ENCODE measurements at places on chromosomes 4 and X.

DNA sequence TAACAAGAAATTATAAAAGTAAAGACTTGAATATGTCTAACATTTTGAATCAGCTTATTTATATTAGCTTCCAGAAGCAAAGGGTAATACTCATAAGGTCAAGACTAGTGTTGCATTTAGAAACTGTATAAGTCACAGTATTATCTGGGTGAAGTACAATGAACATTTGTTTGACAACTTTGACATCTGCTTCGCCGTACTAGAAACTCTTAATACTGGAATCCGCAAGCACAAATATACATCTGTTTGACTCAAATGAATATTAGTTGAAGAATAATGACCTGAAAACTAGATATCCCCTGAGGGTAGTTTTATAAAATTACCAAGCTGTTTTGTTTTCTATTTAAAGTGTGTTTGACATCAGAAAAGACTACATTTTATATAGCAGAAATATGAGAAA lies 135.4 kb upstream of the ATOH1 start:
- no peaks in the 10 kb centered on the region for H3K4me1 ChIP-seq
- no peak for DNase-seq
- H3K36me3 ChIP-seq: no peaks in the 10 kb centered on the region
- H3K27ac ChIP-seq: no peak overlapping the region
- no peak overlapping the region for H3K4me3 ChIP-seq
- H3K27me3 ChIP-seq: no peaks in the 10 kb centered on the region

DNA sequence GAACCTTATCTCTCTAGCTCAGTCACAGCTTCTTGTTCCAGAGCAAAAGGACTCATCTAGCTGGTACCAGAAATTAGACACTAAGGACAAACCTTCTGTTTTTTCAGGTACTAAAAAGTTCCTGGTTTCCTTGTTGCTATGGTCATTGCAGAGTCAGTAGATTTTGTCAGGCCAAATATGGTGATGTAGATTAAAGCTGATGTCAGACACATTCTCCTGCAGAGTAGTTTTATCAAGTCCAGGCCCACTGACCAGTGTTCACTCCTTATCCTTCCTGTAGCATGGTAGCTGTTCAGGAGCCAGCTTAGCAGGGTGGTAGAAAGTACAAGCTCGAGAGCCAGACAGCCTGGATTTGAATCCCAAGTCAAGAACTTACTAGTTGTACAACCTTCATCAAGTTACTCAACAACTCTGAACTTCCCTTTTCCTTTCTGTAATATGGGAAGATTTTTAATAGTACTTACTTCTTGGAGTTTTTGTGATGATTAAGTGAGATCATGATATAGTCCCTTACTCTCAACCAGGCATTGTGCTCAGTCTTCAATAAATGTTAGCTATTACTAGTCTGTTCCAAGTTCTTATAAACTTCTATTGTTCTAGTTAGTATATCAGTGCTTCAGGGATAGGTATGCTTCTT lies 17.9 kb downstream of the OCRL start:
- H3K27me3 ChIP-seq: no peaks in the 10 kb centered on the region
- no peaks in the 10 kb centered on the region for H3K4me1 ChIP-seq
- H3K4me3 ChIP-seq: no peak overlapping the region
- no peak overlapping the region for H3K27ac ChIP-seq
- no peak for DNase-seq
- peaks cover 12% of the 10 kb centered on the region for H3K36me3 ChIP-seq

- no peaks in the 10 kb centered on the region for H3K4me1 ChIP-seq
- no peak for DNase-seq
- no peak within 1 kb of the TSS for H3K4me3 ChIP-seq
- H3K27me3 ChIP-seq: peaks cover 6% of the 10 kb centered on the region
Observed at GRCh38 chr4:86848732-86849619, at the start of gene SLC10A6. Gene SLC10A6 (minus strand): TSS chr4:86849384. CDS start chr4:86849115, 269 bp downstream.

DNA sequence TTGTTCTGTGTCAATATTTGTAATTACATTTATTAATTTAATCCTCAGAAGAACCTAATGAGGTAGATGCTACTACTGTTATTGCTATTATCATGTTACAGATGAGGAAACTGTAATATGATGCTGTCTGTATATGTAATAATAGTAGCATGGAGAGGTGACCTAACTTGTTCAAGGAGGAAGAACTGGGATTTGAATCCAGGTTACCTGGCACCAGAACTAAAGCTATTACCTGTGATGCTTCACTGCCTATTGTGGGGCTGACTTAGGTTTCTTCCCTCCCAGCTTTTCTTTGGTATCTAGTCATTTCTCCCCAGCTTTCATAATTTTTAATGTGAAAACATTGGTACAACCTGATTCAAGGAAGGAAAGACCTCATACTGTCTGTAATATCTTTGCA lies 43.6 kb downstream of the RAPGEF2 start:
- no peak for DNase-seq
- no peak overlapping the region for H3K4me3 ChIP-seq
- peaks cover 4% of the 10 kb centered on the region for H3K36me3 ChIP-seq
- H3K4me1 ChIP-seq: peaks cover 12% of the 10 kb centered on the region

Measured in activated CD4-positive, alpha-beta memory T cell treated with anti-CD3 and anti-CD28 coated beads for 36 hours (primary cell).